ENCODE measurements at places on chromosomes 2 and 18.

DNA sequence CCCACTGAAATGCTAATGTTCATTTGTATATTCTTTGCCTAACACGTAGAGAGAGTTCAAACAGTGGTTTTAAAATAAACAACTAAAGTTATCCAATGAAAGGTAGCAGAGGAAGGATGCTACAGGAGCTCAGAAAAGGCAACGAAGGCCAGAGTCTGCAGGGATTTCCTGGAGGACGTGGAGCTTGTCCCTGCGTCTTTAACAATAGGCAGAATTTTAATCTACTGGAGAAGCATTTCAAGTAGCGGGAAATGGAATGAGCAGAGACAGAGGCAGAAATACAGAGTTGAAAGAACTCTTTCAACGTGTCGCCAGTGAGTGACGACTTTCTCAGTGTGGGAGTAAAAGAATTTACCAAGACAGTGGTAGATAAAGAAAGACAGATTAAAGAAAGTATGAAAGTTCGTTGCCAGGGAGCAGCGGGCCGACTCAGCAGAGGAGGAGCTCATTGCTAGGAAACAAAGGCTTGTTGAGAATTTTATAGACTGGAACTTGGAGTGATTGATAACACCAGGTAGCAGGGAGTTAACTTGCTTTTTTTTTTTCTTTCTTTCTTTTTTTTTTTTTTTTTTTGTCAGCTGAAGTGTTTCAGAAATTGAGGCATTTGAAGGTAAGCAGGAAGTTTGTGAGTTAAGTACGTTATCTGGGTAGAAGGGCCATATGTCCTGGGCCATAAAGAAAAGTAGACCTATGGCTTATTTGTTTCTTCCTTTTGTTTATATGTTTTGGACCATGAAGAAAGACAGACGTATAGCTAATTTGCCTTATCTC, 625 bp upstream of the NBAS start:
- peak; percentile 86 for DNase-seq

DNA sequence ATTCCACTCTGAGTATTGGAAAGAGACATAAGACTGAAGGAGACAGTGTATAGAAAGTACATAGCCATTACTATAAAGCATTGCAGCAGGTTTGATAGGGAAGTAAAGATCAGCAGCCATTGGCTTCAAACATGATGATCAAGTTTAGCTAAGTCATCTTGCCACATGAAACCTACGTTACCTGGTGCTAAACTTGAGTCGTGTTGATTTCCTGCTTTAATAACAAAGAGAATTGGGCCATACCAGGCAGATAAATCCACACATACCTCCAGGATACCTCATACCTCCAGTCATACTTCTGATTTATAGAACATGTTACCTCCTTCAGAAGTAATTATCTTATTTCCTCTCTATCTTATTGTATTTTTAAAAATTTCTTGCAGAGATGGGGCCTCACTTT, 10.3 kb upstream of the KYNU start:
- DNase-seq = no peak

DNA sequence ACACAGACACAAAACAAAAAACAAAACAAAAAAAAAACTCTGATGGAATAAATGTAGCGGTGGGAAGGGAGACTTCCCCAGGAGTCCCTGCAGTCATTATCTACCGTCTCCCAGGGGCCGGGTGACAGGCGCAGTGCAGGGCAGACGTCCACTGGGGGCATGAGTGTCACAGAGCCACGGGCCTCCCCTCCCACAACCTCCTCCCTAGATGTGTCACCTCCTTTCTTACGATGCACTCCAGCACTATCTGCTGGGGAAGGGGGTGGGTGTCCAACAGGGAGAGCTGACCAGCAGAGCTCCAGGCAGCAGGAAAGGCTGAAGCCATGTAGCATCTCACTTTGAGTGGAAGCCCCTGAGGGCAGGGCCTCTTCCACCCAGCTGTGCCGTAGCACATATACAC, 84.5 kb downstream of the LONRF2 start:
- peak; percentile 13 for DNase-seq

GRCh38 chr18:14189858-14190257, 57.6 kb upstream of the ZNF519 start:
- DNase-seq = no peak

DNA sequence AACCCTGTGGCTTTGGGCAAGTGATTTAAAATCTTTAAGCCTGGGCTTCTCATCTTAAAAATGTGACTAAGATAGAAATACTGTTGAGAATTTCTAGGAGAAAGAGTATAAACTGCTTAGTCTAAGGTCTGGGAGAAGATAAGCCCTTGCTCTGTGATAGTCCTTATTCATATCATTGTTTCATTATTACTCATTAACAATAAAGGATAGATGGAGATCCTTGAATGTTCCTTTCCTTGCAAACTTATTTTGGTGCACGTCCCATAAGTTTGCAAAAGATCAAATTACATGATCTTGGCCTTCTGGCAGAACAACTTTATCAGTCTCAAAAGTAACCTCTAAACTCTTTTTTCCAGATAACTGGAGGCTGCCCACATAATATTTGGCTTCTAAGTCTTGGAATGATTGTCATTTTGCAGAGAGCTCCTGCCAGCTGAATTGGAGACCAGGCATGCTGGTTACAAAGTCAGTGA, 138.3 kb downstream of the FAM124B start:
- no peak for DNase-seq

- DNase-seq = no peak
Observed at GRCh38 chr2:38113051-38113450, 37.1 kb upstream of the CYP1B1 start.

All from erythroblast (primary cell).